ENCODE measurements at places on chromosomes 3 and 15.

DNA sequence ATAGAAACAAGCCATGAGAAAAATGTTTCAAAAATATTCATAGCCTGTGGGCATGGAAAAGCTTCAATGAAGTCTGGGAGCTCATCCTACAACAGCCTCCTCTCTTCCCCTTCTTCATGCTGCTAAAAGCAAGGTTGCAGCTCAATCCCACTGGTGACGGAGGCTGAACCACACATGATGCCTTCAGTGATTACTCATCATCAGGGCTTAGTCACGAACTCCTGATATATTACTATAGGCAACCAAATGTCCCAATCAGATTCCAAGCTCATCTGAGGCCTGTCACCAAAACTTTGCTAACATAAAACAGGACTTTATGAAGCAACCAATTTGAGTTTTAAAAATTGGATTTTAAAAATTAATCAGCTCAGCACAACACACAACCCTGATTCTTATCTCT is 24.0 kb upstream of the SLC24A5 start:
- DNase-seq: no peak

GRCh38 chr3:43326891-43327581 is 40.7 kb downstream of the SNRK start:
- DNase-seq: no peak

DNA sequence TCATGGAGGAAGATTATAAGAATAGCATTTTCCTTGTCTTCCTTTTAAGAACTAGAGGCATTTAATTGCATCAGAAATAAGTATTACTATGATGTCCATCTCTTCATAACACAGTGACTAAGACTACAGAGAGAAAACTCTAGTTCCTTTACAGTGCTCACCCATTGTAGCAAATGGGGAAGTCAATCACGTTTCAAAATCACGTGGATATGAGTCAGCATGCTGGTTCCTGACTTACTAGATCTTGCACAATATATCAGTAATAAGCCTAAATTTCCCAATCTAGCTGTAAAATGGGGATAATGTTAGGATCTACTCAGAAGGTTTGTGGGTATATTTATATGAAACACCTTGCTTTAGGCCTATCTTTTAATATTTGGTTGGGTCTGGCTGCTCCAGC is 254.8 kb upstream of the EOMES start:
- DNase-seq: no peak

DNA sequence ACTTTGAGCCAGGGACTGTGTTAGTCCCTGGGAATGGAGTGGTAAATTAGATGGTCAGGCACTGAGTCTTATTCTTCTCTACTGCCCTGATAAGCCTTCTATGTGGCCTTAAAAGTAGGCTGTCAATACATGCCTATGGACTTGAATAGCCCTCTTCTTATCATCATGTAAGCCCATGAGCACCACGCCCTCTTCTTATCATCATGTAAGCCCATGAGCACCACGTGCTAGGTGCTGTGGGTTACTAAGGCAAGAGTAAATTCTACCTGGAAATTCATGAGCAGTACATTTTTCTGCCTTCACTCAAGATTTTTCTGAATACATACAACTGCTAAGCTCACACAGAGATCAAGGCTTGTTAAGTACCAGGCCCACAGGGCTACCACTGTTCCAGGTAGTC is 68.5 kb downstream of the DHX30 start:
- no peak for DNase-seq

GRCh38 chr15:78840661-78841375 is 29.6 kb upstream of the ADAMTS7 start:
- DNase-seq: no peak

- DNase-seq: no peak
Observed at GRCh38 chr15:74454764-74455500, 6.0 kb downstream of the UBL7 start.

DNA sequence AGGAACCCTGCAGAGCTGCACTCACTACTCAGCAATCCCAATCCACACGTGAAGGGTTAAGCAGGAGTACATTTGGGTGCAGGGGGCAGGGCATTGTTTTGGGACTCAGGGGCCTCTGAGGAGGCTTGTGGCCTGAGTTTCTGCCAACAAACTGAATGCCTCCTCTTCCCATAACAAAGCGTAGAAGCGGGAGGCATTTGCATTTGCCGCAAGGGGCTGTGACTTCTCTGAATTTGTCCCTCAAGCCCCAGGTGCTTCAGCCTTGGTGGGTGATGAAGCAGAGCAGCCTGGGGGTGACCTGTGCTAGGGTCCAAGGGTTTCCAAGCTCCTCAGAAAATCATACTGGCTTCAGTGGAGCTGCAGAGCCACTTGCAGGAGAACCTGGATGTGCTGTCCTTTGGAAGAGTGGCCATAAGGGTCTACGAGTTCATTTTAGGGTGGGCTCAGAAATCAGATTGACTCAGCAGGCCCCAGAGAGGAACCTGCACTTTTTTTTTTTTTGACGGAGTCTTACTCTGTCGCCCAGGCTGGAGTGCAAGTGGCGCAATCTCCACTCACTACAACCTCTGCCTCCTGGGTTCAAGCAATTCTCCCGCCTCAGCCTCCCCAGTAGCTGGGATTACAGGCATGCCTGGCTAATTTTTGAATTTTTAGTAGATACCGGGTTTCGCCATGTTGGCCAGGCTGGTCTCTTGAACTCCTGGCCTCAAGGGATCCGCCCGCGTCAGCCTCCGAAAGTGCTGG is 1.4 kb upstream of the RPSA start:
- DNase-seq: no peak

DNA sequence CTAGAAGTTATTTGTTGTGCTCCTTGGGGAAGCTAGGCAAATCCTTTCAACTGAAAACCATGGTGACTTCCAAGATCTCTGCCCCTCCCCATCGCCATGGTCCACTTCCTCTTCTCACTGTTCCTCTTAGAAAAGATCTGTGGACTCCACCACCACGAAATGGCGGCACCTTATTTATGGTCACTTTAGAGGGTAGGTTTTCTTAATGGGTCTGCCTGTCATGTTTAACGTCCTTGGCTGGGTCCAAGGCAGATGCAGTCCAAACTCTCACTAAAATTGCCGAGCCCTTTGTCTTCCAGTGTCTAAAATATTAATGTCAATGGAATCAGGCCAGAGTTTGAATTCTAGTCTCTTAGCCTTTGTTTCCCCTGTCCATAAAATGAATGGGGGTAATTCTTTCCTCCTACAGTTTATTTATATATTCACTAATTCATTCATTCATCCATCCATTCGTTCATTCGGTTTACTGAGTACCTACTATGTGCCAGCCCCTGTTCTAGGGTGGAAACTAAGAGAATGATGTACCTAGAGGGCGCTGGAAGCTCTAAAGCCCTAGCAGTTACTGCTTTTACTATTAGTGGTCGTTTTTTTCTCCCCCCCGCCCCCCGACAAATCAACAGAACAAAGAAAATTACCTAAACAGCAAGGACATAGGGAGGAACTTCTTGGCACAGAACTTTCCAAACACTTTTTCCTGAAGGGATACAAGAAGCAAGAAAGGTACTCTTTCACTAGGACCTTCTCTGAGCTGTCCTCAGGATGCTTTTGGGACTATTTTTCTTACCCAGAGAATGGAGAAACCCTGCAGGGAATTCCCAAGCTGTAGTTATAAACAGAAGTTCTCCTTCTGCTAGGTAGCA is 657 bp downstream of the PATL2 start:
- peak; percentile 32 for DNase-seq

- DNase-seq: no peak
Observed at GRCh38 chr3:71817262-71817661, 32.3 kb upstream of the PROK2 start.

DNA sequence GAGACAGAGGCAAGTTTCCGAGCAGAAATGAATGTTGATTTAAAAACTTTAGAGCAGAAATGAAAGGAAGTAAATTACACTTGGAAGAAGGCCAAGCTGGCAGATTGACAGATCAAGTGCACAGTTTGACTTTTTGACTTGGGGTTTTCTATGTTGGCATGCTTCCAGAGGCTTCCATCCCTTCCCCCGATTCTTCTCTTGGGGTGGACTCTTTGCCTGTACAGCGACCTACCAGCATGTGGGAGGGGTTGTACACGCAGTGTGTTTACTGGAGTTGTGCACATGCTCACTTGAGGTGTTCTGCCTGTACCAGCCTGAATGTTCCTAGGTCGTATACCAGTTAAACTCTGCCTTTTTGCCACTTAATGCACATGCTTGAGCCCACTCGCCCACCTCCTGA is 701.5 kb upstream of the GBE1 start:
- no peak for DNase-seq

DNA sequence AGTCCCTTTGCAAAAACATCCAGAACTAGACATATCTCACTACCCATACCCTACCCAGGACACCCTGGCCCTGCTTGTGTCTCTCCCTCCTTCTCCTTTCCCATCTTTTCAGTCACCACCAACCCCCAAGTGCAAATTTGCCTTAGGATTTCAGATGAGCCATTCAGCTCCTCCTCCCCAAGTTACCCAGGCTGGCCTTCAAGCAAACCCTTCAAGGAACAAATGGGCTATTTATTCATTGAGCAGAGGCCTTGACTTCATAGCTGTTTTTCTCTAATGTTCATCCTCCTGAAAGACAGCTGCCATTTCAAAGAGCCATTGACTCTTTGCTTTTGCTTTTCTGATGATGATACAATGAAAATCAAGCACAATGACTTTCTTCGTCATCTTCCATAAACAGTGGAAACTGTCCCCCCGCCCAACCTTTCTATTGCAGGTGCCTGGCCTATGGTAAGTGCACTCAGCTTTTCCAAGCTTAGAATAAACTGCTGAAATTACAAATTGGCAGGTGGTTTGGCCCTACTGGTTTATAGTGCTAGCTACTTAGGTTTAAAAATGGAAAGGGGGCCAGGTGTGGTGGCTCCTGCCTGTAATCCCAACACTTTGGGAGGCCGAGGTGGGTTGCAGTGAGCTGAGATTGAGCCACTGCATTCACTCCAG is 26.1 kb upstream of the KLHL6 start:
- DNase-seq: no peak

GRCh38 chr3:33789183-33789954 is 9.1 kb upstream of the PDCD6IP start:
- DNase-seq: no peak

GRCh38 chr3:64824394-64824909 is 136.7 kb upstream of the ADAMTS9 start:
- DNase-seq: no peak

DNA sequence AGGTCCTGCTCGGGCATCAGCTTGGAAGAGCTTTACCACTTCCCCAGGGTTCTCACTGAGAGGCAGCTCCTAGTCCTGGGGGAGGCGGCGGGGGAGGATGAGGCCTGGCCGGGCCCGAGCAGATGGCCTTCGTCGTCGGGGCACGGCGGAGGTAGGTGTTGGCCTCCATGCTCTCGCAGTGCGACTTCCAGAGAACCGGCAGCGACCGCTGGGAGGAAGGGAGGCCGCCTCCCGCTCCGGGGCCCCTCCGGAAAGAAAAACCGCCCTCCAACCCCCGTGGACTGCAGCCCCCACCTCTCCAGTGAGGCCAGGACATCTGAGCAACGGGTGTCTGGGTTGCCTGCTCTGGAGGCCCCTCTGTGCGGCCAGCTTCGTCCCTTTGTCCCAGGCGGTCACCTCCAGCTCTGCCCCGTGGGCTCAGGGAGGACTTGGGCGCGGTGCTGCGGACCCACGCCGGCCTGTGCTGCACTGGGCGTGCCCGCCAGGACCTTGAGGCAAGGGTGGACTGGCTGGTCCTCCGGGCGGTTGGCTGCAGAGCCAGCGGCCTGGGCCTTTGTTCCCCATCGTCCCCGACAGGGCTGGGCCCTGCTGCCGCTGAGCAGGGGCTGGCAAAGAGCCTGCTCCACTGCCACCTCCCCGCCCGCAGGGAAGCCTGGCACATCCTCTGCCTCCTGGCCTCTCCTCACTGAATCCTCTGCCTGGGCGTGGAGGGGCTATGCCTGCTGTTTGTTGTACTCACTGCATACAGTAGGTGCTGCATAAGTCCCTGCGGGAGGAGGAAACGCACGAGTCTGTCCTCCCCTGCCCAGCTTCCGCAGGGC is 13.6 kb upstream of the GP9 start:
- no peak for DNase-seq

- no peak for DNase-seq
Observed at GRCh38 chr3:149657926-149658743, at the start of gene WWTR1. TSS of gene WWTR1 (minus strand) at chr3:149658025. CDS start at chr3:149657306, 719 bp downstream.

DNA sequence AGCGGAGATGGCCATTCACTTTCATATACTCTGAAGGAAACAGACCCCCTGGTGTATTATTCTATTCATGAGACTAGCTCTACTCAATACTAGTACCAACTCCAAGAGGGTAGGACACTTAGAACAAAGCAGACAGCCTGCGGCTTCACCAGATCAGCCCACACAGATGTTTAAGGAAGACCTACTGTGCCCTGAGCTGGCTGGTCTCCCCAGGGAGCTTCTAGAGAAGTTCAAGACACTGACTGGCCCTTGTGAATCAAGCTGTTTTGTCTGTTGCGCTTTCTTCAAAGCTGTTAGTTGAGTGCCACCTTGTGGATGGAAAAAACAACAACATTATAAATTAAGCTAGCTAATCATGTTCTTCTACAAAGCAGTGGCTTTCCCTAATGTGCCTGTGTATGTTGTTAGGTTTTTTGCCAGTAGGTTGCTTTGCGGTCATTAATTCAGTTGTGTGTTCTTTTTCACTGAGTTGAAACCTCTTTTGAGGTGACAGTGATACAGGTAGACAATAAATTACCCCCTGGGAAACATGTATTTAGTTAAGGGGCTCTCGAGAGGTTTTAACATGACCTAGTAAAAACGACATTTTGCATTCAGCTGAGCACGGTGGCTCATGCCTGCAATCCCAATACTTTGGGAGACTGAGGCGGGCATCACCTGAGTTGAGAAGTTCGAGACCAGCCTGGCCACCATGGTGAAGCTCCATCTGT is 64.2 kb upstream of the MYZAP start:
- DNase-seq: no peak

Data from T-cell (primary cell).